ENCODE measurements at places on chromosomes 13 and 19.
A peak's percentile ranks its signal among the peaks of the same experiment; 100 is the strongest.

GRCh38 chr13:45278096-45278645, 62.8 kb downstream of the TPT1 start:
- DNase-seq, result no peak

DNA sequence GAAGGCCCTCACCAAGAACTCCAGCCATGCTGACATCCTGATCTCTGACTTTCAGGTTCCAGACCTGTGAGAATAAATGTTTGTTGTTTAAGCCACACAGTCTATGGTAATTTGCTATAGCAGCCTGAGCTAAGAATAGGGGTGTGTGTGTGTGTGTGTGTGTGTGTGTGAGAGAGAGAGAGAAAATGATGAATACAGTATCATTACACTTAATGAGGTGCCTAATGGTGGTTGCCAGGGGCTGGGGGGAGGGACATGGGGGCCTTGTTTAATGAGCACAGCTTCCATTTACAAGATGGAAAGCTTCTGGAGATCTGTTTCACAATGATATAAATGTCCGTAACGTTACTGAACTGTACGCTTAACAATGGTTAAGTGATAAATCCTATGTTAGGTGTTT, 53.8 kb upstream of the LATS2 start:
- no peak for DNase-seq

DNA sequence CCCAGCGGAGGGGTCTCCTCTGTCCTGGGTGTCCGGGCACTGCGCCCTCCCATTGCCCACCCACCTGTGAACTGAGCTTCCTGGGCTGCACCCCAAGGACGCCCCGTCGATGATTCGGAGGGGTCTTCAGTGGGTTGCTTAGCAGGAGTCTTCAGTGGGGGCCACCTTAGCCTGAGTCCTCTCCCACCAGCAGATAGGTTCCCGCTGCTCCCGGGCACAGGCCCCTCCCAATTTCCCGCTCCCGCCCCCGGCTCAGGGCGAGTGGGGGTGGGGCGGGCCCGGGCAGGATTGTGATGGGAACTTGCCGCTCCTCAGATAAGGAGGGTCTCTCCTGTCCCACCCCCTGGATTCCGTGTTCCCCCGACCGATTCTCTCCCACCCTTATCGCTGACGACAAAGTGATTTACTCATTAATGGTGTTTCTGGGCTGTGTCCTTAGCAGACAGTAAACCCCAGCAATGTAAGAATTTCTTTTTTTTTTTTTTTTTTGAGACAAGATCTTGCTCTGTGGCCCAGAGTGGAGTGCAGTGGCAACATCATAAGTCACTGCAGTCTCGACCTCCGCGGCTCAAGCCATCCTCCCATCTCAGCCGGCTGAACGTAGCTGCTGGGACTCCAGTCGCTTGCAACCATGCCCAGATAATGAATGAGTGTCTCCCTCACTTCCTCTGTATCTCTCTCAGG, 655 bp upstream of the S1PR5 start:
- DNase-seq, result no peak

GRCh38 chr19:2478278-2478755, 2.4 kb downstream of the GADD45B start:
- DNase-seq, result no peak

- DNase-seq, result no peak
Observed at GRCh38 chr19:5372572-5373200, 32.1 kb upstream of the PTPRS start.

GRCh38 chr19:38877781-38878574, at the start of gene RINL:
Gene RINL, minus strand, starts transcription at chr19:38878275. Its CDS starts 1,533 bp downstream, at chr19:38876742.
- DNase-seq, result no peak

GRCh38 chr13:28754698-28755545, 36.2 kb upstream of the SLC46A3 start:
- DNase-seq, result no peak

DNA sequence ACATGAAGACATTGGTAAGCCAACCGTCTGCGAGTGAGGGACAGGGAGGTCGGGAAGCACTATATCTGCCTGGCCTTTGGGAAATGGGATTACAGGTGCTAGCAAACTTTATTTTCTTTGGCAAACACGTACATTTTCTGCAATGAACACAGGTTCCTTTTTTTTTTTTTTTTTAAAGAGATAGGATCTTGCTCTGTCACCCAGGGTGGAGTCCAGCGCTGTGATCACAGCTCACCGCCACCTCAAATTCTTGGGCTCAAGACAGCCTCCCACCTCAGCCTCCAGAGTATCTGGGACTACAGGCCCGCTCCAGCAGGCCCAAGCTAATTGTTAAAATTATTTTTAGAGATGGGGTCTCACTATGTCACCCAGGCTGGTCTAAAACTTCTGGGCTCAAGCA, 24.2 kb downstream of the ELAVL1 start:
- no peak for DNase-seq

DNA sequence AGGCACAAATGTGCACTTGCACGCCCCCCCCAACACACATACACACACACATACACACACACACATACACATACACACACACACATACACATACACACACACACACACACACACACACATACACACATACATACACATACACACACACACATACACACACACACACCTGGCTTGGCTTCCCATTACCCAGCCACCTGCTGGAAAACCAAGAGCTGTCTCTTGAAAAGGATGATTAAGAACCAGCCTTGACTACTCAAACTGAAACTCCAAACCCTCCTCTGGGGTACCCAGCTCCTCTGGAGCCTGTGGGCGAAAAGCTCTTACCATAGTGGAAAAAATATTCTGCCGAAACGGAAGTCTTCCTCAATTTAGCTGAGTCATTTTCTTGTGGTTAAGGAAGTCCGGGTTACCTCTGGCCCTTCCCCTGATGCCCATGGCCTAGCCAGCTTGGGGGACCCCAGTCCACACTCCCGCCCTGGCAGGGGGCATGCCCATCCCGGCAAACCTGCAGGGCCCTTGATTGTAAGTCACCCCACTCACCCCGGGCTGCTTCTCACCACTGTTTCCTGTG, 21.9 kb downstream of the CEBPA start:
- no peak for DNase-seq

- DNase-seq, result peak; percentile 89
Observed at GRCh38 chr19:39996811-39997637, at the start of gene ZNF546. Gene ZNF546, plus strand, starts transcription at chr19:39997060. Its CDS starts 1,267 bp downstream, at chr19:39998327.

DNA sequence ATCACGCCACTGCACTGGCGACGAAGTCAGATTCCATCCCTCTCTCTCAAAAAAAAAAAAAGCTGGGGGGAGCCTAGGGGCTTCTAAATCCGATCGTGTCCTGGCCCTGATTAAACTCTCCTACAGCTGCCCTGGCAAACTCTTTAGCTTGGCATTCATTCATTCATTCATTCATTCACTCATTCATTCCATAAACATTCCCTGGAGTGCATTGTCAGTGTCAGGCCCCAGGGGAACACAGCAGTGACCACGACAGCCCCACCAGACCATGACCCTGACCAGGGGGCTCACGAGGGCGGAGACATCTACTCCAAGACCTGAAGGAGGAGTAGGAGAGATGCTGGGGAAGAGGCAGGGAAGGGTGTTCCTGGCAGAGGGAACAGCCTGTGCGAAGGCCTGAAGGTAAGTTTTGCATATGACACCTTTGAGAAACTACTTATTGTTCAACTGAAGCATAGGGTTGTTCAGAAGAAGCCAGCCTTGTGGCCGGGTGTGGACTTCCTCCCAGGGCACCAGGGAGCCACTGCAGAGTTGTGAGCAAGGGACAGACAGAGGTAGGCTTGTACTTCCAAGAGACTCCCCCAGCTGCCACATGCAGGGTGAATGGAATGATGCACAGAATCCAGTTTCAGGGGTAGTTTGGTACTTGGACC, 24.5 kb downstream of the CEACAM16 start:
- DNase-seq, result no peak

GRCh38 chr19:5607318-5608275, 15.0 kb downstream of the SAFB2 start:
- DNase-seq, result no peak

GRCh38 chr13:51740698-51741097, 63.3 kb downstream of the DHRS12 start:
- DNase-seq, result no peak

GRCh38 chr13:68697551-68697950, 1410.1 kb upstream of the ATXN8OS start:
- DNase-seq, result no peak

DNA sequence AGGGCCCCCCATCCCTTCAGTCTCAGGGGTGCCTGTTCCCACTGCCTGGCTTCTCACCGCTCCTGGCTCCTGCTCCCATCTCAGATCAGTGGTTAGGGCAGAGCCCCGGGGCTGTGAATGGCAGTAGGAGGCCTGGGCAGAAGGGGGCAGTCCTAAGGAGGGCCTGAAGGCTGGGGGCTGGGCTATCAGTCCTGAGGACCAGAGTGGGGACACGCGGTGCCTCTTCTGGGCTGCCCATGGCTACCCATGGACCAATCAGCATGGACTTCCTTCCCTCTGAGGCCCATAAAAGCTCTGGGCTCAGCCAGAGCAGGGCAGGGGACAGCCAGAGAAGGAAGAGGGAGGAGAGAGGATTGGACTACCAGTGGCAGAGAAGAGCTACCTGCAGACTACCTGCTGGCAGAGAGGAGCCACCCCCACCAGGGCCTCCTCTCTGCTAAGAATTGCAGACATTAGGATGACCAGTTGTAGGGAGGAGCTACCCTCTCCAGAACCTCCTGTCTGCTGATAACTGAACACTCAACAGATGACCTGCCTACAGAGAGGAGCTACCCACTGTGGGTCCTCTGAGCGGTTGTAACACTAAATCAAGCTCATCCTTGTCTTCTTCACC, 12.1 kb upstream of the UBE2S start:
- no peak for DNase-seq

DNA sequence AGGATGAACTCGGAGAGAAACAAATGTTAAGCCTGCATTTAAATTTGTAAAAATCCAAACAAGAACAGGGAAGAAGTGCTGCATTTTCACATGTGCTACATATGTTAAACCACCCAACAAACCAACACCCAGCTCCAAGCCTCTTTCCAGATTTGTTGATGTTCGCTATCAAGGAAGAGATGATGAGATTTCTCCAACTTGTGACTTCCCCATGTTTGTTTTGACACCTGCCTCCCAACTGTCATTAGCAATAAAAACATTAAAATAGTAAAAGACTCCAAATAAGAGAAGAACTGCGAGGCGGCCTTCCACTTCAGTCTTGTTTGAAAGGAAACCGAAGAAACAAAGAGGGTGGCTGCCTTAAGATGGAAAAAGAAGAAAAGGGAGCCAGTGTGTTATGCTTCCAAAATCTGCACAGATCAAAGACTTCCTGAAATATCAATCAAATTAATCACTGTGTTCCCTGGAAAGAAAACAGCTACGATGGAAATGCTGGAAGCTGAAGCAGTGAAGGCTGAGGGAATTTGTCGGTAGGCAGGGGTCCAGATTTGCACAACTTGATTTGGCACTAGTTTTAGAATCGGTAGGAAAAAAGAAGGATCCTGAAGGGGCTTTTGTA, 14.0 kb upstream of the GGACT start:
- no peak for DNase-seq

- DNase-seq, result no peak
Observed at GRCh38 chr13:82501834-82502233, 1380.4 kb downstream of the SLITRK1 start.

DNA sequence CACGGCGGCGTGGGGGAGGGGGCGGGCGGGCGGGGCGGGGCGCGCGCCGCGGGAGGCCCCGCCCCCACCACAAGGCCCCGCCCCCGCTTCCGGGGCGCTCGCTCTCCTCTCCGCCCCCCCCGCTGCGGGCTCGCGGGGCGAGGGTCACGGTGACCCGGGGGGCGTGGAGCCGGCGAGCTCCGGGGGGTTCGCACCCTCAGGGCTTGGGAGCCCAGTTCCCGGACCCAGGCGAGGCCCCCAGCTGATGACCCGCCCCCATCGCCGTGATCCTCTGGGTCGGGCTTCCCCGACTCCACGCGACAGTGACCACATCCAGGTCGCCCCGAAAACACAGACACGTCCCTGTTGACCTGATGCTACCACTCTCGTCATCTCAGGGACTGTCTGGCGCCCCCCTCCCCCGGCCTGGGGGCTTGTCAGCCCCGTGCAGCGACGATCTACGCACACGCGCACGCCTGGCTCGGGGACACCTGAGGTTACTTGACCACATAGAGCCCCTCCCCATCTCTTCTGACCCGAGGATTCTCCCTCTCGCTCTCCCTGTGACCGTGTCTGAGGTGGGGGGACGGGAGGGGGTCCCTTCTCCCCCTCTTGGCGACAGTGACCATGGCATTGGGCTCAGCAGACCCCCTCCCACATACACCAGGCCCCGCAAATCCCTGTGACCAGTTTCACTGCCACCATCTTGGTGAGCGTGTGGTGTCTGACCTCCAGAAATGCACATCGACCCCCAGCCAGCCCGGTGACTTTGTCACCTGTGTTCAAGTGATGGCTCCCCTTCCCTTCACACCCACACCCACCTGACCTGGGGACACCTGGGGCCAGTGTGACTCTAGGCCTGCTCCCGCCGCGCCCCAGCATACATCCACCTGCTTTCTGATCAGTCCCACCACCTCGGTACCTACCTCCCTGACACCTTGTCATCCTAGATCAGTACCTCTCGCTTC, 670 bp downstream of the MAP2K7 start:
- DNase-seq, result no peak

DNA sequence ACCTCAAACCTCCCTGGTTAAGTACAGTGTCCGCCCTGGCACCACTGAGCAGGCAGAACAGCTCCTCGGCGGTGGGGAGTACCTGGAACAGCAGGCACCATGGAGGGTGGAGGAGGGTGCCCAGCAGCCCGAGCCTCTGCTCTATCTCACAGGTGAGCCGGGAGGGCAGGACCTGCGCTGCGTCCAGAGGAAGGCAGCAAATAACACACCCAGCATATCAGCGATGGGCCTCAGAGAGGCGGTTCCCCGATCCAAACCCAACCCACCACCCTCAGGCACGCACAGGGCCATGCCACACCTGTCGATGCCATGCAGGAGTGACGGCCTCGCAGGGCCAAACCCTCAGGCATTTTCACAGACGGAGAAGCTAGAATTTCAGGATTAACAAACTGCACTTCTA, 11.8 kb downstream of the PEPD start:
- no peak for DNase-seq

GRCh38 chr19:18649371-18650020, 12.7 kb downstream of the KLHL26 start:
- DNase-seq, result no peak

DNA sequence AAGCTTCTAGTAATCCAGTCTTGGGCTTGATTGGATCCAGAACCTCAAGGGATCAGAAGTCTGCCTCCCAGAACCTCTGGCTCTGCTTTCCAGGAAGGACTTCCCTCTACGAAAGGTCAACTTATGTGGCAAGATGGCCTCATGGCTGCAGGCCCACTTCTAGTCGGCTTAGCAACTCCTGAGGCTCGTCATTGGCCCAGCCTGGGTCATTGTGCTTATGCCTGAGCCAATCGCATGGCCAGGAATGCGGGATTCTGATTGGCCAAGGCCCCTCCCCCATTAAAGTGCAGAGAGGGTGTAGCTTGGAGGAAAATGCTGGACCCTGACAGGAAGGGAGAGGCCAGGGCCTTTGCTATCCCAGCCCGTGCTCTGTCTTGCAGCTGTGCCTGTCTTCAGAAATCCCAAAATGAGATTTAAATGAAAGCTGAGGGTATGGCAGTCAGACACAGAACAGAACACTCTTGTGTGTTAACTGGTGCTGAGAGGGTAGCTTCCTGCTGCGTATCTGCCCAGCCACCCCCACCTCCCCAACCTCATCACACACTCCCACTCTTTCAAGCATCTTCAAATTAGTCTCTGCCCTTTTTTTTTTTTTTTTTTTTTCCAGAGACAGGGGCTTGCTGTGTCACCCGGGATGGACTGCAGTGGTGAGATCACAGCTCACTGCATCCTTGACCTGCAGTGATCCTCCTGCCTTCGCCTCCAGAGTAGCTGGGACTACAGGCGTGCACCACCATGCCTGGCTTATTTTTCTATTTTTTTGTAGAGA, 5.5 kb upstream of the CCNE1 start:
- no peak for DNase-seq

Data from liver (tissue), 10 donors.